Activated T-helper 1 cell treated with Interleukin-2 at 50 U/mL for 16 hours (primary cell): ENCODE measurements at places on chromosomes 2 and 18.

- DNase-seq = no peak
Observed at GRCh38 chr2:6401301-6401700, 464.4 kb downstream of the CMPK2 start.

GRCh38 chr2:63522950-63523349 is 65.3 kb downstream of the WDPCP start:
- DNase-seq = no peak

- no peak for DNase-seq
Observed at GRCh38 chr2:197604117-197604860, 71.1 kb downstream of the RFTN2 start.

DNA sequence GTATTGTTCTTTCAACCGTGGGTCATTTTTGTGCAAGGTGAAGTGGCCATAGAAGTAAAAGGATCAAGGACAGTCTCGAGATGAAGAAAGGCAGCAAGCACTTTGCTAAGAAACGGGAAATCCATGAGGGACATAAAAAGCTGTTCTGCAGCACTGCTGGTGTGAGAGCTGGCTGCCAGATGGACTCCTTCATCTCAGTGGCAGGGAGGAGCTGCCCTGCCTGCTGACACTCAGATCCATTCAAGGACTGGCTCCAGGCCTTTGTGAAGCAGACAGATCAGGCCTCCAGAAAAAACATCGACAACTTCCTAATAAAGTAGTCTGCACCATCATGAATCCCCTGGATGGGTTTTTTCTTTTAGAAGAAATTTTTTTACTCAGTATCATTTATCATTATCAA is 29.5 kb downstream of the RMC1 start:
- no peak for DNase-seq

- DNase-seq = no peak
Observed at GRCh38 chr2:180664507-180664906, 315.9 kb upstream of the UBE2E3 start.

DNA sequence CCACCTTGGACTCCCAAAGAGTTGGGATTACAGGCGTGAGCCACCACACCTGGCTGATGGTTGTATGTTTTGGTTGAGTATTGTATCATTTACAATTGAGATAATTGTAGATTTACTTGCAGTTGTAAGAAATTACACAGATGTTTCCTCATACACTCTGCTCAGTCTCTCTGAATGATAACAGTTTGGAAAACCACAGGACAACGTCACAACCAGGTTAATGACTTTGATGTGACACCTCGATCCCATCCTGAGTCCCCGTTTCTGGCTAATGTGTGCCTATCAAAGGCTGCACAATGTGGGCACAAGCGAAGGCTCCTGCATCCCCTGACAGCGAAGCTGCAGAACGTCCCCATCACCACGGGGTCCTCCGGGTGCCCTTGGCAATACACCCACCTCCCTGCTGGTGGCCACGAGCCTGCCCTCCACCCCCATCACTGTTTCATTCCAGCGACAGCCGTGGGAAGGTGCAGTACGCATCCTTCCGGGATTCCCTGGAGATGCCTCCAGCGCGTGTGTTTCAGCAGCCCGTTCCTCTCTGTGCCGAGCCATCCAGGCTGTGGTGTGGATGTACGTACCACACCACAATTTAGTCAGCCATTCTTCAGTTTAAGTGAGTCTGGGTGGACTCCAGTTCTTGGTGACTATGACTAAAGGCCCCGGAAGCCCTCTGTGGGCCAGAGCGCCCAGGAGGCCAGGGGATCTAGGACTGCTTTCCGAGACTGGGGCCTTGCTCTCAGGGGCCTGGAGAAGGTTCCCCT is 4.3 kb upstream of the PDCD1 start:
- no peak for DNase-seq

DNA sequence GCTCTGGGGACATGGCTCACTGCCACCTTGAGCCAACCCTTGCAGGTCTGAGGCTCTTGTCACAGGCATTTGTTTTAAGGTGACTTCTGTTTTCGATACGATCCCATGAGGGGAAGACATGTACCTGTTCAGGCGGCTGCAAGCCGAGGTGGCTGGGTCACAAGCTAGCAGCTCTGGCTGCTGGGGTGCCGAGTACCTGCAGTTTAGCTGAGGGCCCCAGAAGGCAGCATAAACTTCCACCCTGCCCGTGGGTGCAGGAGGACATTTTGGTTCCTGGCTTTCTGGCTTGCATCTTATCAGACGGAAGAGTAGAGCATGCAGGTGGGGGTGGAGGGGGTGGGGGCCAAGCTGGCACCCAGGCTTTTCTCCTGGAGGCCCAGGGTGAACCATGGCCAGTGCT is 28.4 kb downstream of the COA5 start:
- no peak for DNase-seq

DNA sequence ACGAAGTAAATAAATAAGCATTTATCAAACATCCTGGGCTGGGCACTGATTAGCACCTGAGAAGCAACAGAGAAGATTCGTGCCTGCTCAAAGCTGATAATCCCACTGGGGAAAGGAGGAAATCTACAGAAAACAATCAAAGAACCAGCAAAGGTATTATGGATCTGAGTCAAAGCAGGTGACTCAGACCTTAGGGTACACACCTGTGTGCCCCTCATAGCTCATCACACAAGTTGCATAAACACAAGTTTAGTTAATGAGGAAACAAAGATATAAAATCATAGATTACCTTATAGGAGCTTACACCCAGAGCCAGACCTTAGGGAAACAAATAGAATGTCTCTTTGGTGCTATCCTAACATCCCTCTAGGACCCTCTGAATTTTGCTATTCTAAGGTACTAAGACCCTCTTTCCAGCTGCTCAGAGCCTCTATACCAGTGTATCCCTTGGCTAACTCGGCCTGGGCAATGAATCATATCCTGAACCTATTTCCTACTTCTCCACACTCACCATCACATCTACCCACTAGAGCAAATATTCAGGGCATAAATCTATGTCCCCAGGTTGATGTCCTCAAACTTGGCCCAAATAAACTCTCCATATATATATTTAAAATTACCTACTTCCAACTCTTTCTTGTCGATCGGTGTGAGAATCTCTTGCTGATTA is 19.3 kb upstream of the CTIF start:
- DNase-seq = no peak

GRCh38 chr2:111196435-111196834 is 75.7 kb downstream of the BCL2L11 start:
- no peak for DNase-seq

DNA sequence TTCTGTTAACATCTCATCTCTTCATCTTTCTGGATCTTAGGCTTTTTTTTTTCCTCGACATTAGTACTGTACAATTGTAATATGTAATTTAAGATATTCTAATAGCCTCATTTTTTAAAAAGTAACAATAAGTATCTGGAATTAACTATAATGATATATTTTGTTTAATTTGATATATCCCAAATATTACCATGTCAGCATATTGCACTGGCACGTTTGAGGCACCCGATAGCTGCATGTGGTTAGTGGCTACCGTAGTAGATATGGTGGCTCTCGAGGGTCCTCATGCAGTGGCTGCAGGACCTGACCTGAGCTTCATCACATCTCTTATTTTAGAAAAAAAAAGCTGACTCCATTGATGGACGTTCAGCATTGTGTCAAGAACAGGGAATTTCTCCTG is 371.9 kb downstream of the DPP10 start:
- DNase-seq = no peak

DNA sequence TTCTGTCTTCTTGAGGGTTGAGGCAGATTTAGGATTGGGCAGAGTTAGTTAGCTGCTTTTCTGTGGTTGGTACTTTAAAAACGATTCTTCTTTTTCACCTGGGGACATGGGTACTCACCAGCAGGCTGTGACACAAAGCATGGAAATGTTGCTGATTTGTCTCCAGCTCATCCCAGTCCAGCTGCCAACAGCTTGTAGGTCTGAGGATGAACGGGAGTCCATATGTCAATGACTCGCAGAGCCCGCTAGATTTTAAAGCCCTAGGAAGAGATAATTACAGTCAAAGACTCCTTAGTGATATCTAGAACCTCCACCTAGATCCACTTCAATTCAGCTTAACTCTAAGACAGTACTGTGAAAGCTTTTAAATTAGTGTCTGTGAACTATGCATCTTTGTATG is 20.8 kb downstream of the DOK1 start:
- no peak for DNase-seq

DNA sequence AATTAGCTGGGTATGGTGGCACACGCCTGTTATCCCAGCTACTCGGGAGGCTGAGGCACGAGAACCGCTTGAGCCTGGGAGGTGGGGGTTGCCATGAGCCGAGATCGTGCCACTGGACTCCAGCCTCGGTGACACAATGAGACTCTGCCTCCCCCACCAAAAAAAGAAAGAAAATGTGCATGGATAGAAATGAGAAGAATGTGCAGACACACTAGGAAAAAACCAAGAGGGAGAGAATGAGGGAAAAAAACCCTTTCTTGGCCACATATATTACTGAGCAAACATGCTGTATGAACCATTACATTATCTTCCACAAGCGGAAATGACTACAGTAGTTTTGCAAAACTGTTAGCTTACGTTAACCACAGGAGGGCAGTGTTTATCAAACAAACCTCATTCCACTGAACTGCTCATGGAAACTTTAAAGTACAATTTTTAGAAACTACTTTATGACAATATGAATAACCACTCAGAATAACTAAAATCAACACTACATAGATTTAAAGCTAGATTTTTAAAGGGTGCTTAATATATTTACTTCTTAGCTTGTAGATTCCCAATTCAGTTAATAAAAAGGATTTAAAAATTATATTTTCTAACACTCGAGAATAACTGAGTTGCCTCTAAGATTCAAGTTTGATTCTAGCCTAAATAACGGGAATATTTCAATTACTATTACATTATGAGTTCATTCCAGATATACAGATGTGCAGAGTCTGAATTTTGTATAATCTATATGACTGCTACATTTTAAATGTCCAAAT is 26.4 kb downstream of the ASXL2 start:
- no peak for DNase-seq

- DNase-seq = no peak
Observed at GRCh38 chr2:235413064-235413463, 80.8 kb upstream of the AGAP1 start.

- no peak for DNase-seq
Observed at GRCh38 chr2:143960177-143960576, 559.7 kb downstream of the ZEB2 start.
